ENCODE measurements at places on chromosomes 3 and 15. TPM values are rescaled to one million over a fixed set of nuclear protein-coding genes. Genes with fewer than 3 reads are reported as not detected.

GRCh38 chr3:136381051-136381450 lies 130.9 kb downstream of the PCCB start:
- DNase-seq, result peak; percentile 78

GRCh38 chr15:67050062-67050461 lies 15.3 kb upstream of the SMAD3 start:
- no peak for DNase-seq

GRCh38 chr3:110810356-110810755 lies 261.3 kb upstream of the NECTIN3 start:
- DNase-seq, result no peak

Gene SLC35G2
- total RNA-seq, result 8.0 TPM

DNA sequence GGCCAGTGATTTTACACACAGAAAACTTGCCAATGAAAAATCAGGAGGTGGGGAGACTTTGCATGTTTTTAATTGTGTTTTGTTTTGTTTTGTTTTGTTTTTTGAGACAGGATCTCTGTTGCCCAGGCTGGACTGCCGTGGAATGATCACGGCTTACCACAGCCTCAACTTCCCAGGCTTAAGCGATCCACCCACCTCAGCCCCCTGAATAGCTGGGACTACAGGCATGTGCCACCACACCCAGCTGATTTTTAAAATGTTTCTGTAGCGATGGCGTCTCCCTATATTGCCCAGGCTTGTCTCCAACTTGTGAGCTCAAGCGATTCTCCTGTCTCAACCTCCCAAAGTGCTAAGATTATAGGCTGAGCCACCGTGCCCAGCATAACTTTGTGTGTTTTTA lies 46.0 kb downstream of the MEIS2 start:
- no peak for DNase-seq

Gene ADGRG7
- not detected for total RNA-seq

GRCh38 chr3:99545941-99546580 lies 92.3 kb upstream of the COL8A1 start:
- no peak for DNase-seq

- DNase-seq, result no peak
These were observed 107.8 kb downstream of the ADAM10 start for GRCh38 chr15:58641660-58642059.

GRCh38 chr15:41969851-41970431 lies 2.4 kb downstream of the EHD4 start:
- no peak for DNase-seq

DNA sequence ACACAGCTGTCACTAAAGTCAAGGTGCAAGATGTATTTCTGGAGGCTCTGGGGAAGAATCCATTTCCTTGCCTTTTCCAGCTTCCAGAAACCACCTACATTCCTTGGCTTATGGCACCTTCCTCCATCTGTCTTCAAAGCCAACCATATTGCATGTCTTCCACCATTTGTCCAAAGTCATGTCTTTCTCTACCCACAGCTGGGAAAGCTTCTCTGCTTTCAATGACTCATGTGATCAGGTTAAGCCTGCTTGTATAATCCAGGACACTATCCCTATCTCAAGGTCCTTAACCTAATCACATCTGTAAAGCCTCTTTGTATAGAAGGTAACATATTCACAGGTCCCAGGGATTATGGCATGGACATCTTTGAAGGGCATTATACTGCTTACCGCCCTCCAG lies 14.2 kb downstream of the ARHGAP31 start:
- no peak for DNase-seq

- DNase-seq, result peak; percentile 73
These were observed 76.6 kb upstream of the LINGO1 start for GRCh38 chr15:77709135-77709886.

GRCh38 chr3:171442184-171442583 lies 18.0 kb downstream of the TNIK start:
- no peak for DNase-seq

Gene FGF12
- total RNA-seq, result not detected

GRCh38 chr3:47295976-47296375 lies 13.2 kb downstream of the KLHL18 start:
- DNase-seq, result no peak

Gene ENTPD3
- total RNA-seq, result 0.36 TPM

GRCh38 chr15:89817701-89818280 lies 3.1 kb upstream of the ANPEP start:
- DNase-seq, result peak; percentile 75

Gene SPINK8
- not detected for total RNA-seq

GRCh38 chr15:53586799-53587198 lies 172.7 kb downstream of the WDR72 start:
- no peak for DNase-seq

GRCh38 chr3:173467501-173467900 lies 70.0 kb downstream of the NLGN1 start:
- no peak for DNase-seq

GRCh38 chr3:185823078-185824044 lies 1.5 kb downstream of the IGF2BP2 start:
- peak; percentile 86 for DNase-seq

Gene GOLGA6L9
- total RNA-seq, result 1.8 TPM

GRCh38 chr3:47324278-47324865 lies 41.6 kb downstream of the KLHL18 start:
- peak; percentile 95 for DNase-seq

Gene GPD1L
- 11.5 TPM for total RNA-seq

DNA sequence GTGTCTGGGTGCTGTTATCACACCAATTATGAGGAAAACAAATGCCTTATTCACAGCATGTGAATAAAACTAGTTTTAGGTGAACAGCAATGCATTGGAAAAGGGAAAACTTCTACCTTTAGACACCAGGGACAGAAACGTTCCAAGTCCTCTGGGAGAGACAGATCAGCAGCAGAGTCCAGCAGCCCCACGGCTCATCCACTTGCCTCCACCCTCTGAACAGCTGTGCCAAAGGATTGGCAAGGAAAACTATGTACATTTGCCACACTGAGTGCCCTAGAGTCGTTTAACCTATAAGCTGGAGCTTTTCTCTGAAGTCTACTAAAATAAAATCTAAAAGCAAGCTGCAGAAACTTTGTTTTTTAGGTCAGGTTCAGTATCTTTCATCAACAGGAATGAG lies 107.7 kb upstream of the EIF1B start:
- no peak for DNase-seq

- no peak for DNase-seq
These were observed 199.6 kb downstream of the SLC9A9 start for GRCh38 chr3:143648708-143649107.

DNA sequence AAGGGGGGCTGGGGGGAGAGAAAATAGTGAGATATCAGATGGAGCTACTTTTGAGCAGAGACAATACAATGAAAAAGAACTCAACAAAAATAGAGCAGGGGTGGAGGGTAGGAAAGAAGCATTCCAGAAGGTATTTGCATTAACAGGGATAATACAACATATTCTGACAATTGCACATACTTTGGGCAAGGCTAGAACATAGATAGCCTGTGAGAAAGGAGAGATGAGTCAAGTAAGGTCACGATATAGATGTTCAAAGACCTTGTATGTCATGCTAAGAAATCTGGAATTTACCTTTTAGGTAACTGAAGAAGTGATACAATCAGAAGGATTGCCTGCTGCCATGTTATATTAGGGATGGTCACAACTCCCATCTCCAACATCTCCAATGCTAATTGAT lies 155.2 kb downstream of the GSK3B start:
- no peak for DNase-seq

Gene CTXN2
- not detected for total RNA-seq

- DNase-seq, result no peak
These were observed 27.1 kb downstream of the DNAJC13 start for GRCh38 chr3:132444383-132444782.

DNA sequence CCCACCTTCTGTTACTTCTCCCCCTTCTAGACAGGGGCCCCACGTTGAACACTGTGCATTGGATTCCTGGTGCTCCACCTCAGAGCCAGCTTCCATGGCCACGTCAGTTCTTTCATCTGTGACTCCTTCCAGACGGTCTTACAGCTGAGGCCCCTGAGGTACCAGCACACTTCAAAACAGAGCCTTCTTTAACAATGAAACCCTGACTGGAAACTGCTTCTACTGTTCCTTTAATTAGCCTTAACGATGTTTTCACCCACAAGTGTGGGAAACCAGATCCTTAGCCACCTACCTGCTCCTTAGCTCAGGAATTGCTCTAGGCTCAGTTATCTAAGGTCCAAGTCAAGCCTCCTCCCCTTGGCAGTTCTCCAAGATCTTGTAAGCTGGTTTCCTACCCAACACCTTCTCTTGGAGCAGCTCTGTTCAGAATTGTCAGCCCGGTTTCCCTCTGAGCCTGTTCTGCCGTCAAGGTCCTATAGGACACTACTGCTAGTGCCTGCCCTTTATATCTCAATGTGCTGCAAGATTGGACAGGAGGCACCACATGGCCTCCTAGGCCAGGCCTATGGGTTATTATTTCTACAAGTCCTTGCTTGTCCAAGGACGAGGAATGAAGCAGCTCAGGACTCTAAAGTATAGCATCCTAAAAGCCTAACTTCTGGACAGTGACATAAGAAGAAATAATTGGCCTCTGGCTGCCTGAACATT lies 80.7 kb downstream of the FMN1 start:
- no peak for DNase-seq

- no peak for DNase-seq
These were observed 21.9 kb downstream of the SENP8 start for GRCh38 chr15:72140088-72140487.

GRCh38 chr3:52983336-52983807 lies 62.5 kb downstream of the SFMBT1 start:
- no peak for DNase-seq

GRCh38 chr3:184822654-184823053 lies 10.7 kb downstream of the VPS8 start:
- no peak for DNase-seq

Gene GOLGA8J
- total RNA-seq, result 0.29 TPM

GRCh38 chr3:184261854-184262763 lies 756 bp upstream of the CAMK2N2 start:
- DNase-seq, result peak; percentile 77

Gene ZNF80
- not detected for total RNA-seq

Gene ZNF774
- 1.8 TPM for total RNA-seq

Gene CLDN16
- total RNA-seq, result under 0.01 TPM

Gene ATP1B3
- total RNA-seq, result 46.6 TPM

Gene ADAMTS9
- total RNA-seq, result 2.7 TPM

GRCh38 chr3:94167346-94167745 lies 104.5 kb downstream of the NSUN3 start:
- no peak for DNase-seq

- peak; percentile 45 for DNase-seq
These were observed 113.0 kb upstream of the GOLGA8J start for GRCh38 chr15:29969562-29970401.

Gene ITIH3
- total RNA-seq, result under 0.01 TPM

- DNase-seq, result no peak
These were observed at the start of gene SAMMSON for GRCh38 chr3:69999140-70000027. TSS of gene SAMMSON (plus strand) at chr3:69999733.

DNA sequence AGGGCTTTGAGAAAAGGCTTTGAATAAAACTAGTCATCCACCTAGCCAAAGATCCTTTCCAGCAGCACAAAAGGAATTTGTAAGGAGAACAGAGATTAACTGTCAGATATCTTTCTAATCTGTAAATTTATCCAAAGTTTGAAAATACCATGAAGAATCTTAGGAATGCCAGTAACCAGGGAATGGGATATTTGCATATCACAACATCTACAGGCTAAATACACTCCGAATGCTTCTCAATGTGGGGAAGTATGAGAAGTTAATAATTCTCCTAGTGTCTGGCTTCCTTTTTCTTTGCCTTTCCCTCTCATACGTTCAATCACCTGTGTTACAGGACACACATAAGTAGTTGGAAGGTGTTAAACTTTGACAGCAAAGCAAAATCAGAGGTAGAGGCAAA lies 7.8 kb downstream of the ANAPC13 start:
- no peak for DNase-seq

DNA sequence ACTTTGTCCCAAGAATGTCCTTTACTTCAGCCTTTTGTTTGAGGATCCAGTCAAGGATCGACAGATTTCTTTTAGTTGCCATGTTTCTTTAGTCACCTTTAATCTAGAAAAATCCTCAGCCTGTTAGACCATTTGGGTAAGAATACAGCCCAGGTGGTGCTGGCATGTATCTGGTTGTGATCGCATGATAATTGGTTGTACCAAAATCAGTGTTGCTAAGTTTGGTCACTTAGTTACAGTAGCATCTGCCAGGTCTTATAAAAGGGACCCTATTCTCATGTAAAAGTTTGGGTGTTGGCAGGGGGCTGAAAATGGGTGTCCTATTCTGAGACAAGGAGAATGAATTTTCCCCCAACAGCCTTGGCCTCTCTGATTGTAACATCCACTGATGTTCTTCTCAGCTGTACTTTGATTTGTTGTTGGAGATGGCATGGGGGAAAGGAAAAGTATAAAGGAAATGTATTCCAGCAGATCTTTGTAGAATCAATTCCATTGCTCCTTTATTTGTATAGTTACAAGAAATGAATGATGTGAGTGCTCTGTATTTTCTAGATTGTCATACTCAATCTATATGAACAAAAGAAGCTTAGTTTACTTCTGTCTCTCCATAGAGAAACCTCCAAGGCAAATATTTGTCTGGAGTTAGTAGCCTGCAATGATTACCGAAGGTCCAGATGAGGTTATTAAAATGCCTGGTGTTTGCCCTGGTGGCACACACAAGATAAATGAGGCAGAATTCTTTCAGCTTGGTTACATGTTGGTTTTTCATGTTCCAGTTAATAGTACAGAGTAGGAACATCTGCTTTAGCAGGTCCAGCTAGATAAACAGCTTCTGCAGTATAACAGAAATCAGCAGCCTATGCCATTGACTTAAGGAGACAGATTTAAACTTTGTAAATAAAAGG lies 65.7 kb downstream of the CMTM8 start:
- no peak for DNase-seq

GRCh38 chr3:8279476-8279875 lies 222.1 kb upstream of the LMCD1 start:
- DNase-seq, result no peak

GRCh38 chr3:58683001-58683458 lies 16.5 kb upstream of the FAM3D start:
- no peak for DNase-seq

Gene TMC3
- total RNA-seq, result not detected
